ENCODE measurements at places on chromosomes 3 and 15. TPM values are rescaled to one million over a fixed set of nuclear protein-coding genes. Genes with fewer than 3 reads are reported as not detected.

- DNase-seq = no peak
Measured at GRCh38 chr3:192655040-192655439, 72.3 kb downstream of the FGF12 start.

DNA sequence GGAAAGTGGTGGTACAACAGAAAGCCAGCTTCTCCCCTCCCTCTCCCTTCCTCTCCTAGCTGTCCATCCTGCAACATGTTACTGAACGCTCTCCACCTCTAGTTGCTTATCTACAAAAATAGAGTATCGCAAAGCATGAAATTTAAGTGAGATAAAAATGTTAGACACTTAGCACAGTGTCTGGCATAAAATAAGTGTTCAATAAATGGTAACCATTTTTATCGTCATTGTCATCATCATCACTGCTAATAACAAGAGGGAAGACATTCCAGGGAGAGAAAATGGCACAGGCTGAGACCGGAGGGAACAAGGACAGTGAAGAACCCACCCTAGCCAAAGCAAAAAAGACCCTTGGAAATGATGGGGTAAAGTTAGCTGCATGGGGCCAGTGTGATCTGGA, 38.7 kb upstream of the SKOR1 start:
- no peak for DNase-seq

Gene LRRC3B
- total RNA-seq = 0.69 TPM

Gene GOLGA6B
- 0.10 TPM for total RNA-seq

Gene C3orf49
- total RNA-seq = not detected

Gene TNFSF10
- 19.8 TPM for total RNA-seq

Measured in skin of body (tissue), 3 donors.